ENCODE measurements at places on chromosomes 6 and 20.
A peak's percentile ranks its signal among the peaks of the same experiment; 100 is the strongest.

GRCh38 chr20:58424218-58424969 is 35.4 kb downstream of the VAPB start:
- no peak for DNase-seq

- DNase-seq: no peak
Measured at GRCh38 chr6:155738602-155739105, 283.0 kb upstream of the NOX3 start.

DNA sequence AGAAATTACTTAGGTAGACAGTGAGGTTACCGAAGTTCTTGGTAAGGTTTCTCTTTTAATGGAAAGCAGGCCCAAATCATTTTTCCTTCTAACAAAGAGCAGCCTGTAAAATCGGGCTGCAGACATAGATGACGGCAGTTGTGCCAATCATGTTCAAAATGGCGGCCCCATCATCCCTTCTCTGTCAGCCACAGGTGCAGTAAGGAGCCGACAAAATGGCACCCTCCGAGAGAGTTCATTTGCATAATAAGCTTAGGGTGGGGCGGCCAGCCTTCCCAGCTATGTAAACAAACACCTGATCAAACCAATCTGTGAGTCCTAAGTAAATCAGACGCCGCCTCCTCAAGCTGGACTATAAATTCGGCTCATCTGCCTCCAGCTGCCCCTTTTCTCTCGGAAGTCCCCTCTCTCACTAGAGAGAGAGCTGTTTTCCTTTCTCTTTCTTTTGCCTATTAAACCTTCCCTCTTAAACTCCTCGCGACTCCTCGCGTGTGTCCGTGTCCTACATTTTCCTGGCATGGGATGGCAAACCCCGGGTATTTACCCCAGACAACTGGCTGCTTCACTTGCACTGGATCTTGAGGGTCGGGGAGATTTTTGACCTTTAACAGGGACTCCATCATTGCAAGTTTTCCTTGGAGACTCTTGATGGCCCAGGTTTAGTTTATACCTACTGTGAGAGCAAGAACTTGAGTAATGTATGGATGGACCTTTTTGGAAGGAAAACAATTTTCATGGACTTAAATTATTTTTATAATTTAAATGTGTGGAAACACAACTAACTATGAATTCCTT is 8.9 kb upstream of the DDR1 start:
- DNase-seq: no peak

- no peak for DNase-seq
Measured at GRCh38 chr6:130447374-130447773, 81.6 kb downstream of the TMEM200A start.

GRCh38 chr6:132401618-132402285 is 477 bp upstream of the MOXD1 start:
- DNase-seq: no peak

GRCh38 chr6:118580585-118581419 is 32.7 kb downstream of the PLN start:
- peak; percentile 67 for DNase-seq

- DNase-seq: no peak
Measured at GRCh38 chr6:131015630-131016263, 47.3 kb downstream of the EPB41L2 start.

DNA sequence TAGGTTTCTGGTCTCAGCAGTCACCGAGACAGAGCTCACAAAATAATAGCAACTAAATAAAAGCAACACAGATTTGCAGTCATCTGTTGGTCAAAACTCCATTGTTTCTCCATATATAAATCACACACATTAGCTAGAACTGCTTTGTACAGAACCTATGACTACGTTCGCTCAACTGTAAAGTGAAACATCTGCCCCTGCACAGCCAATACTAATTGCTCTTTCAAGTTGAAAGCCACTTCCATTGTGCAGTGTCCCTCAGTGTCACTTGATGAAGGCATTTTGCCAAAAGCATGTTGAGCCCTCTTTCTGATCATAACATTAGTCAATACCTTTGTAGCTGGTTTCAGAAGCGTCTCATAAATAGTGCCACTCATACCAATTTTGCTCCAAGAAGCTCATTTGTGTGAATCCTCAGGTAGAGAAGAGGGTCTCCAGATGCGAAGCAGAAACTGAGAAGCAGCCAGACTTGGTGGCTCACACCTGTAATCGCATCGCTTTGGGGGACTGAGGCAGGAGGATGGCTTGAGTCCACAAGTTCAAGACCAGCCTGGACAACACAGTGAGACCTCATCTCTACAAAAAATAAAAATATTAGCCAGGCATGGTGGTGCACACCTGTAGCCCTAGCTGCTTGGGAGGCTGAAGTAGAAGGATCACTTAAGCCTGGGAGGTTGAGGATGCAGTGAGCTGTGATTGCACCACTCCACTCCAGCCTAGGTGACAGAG is 68.9 kb downstream of the PERP start:
- no peak for DNase-seq

GRCh38 chr6:66328200-66328599 is 621.2 kb upstream of the EYS start:
- DNase-seq: no peak

- DNase-seq: no peak
Measured at GRCh38 chr6:105557291-105557690, 154.4 kb upstream of the PREP start.

DNA sequence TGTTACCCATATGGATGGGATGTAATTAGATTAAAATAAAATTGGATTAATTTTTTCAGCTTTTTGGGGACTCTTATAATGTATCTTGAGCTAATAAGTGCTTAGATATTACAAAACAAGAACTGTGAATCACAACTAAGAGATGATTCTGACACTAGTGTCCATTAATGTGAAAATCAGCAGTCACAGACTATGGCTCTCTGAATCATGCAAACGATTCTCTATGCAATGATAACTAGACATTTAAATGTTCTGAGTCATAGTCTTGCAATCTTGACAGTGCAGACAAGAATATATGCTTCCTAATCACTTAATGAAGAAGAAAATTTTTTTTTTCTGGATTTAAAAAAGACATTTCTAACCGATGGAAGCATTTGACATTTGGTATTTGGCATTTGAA is 82.2 kb upstream of the OPRM1 start:
- DNase-seq: no peak

- DNase-seq: peak; percentile 29
Measured at GRCh38 chr6:140105857-140106256, 731.4 kb upstream of the CITED2 start.

DNA sequence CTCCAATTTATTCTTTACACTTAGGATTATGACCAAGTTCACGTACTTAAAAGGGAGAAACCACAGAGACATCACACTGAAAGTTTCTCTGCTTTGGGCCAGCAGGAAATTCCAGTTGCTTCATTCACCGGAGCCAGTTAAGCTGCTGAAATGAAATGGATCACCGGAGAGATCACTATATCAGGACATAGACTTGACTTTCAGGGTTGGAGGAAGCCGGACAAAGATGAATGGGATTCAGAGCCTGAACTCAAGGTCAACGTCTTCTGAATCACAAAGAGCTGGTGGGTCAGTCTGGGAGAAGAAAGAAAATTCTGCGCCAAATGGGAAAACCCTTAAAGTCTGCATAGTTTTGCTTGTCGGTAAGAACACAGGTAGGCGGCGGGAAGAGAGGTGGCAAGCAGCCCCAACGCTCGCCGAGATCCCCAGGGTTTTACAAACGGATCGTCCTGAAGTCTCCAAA is 81.9 kb upstream of the CCDC28A start:
- no peak for DNase-seq

DNA sequence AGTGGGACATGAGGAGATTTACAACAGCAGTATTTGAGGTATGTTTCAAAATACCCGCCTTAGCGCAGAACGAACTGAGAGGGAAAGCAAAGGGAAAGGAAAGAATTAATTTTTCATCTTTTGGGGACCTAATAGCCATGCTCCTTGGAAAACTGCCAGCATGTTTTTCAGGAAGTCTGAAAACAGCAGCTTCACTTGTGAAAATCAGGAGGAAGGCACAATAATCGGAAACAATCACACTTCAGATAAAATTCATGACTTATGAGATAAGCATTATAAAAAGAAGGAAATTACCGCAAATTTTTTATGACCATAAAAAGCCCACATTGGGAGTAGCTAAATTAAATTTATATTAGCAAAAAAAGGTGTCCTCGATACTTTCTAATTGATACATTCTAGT is 541.1 kb downstream of the HAO1 start:
- no peak for DNase-seq

DNA sequence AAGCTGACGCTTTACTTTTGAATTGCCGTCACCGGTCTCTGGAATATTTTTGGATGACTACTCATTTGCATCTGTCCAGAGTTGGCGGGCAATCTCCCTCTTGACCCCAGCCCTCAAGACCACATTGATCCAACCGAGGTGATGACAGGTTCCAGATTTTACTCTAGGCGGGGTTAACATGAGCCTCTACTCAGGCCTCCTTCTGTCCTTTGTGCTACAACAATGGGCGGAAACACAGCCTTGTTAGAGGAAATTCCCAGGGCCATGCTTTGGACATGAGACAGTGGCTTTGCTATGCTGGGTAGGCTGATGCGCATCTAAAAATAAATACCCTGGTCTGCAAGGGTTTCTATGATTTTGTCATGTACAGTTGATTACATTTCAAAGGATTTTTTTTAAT is 27.0 kb upstream of the ADGRF5 start:
- no peak for DNase-seq

DNA sequence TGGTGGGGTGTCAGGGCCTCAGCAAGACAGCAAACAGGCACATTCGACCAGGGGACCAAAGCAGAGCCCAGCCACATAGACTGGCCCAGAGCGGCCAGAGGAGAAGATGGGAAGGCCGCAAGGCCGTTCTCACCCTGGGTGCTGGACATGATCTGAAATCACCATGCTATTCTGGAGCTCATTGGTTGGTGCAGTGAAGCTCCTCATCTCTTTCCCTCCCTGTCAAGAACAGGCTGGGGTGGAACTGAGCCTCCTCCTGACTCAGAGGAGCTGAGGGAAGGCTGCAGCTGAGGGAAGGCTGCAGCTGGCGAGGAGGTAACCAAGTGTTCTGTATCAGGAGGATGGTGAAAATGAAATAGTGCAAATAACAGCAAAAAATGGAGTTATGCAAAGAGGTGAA is 80.0 kb downstream of the AKAP7 start:
- DNase-seq: no peak

- no peak for DNase-seq
Measured at GRCh38 chr20:17992224-17992637, 23.4 kb downstream of the MGME1 start.

DNA sequence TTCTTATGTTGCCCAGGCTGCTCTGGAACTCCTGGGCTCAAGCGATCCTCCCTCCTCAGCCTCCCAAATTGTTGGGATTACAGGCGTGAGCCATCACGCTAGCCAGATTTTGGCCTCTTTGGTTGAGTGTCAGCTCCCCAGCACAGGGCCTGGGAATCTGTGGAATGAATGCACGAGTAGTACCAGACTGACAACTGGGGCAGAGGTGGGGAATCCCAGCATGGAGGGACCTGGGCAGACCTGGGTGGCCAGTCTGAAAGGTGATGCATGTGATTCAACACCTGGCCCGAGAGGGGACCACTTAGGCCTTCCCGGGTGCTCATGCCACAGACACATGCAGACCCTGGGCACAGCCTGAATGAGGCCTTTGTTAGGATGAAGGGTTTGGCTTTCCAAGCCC is 19.0 kb upstream of the TFAP2C start:
- DNase-seq: no peak

DNA sequence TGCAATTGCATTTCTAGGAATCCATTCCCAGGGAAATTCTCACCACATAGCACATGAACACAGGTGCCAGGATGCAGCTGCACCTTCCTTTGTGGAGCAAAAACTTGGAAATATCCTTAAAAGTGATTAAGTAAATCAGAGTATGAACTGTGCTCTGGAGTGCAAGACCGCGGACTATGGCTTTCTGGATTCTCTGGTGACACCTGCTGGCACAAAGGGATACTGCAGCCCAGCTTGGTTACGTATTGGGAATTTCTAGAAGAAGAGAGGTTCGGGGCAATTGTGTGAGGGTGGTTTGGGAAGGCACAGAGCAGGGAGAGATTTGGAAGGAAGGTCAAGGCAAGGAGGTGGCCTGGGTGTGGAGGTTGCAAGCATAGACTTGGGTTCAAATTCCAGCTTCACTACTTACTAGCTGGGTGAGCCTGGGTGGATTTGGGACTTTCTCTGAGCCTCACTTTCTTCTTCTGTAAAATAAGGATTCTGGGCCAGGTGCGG is 15.9 kb upstream of the PEDS1 start:
- peak; percentile 87 for DNase-seq

GRCh38 chr6:63882208-63882607 is 246.6 kb downstream of the PHF3 start:
- DNase-seq: no peak

GRCh38 chr6:109093732-109094415 is 772 bp downstream of the SESN1 start:
- DNase-seq: no peak

DNA sequence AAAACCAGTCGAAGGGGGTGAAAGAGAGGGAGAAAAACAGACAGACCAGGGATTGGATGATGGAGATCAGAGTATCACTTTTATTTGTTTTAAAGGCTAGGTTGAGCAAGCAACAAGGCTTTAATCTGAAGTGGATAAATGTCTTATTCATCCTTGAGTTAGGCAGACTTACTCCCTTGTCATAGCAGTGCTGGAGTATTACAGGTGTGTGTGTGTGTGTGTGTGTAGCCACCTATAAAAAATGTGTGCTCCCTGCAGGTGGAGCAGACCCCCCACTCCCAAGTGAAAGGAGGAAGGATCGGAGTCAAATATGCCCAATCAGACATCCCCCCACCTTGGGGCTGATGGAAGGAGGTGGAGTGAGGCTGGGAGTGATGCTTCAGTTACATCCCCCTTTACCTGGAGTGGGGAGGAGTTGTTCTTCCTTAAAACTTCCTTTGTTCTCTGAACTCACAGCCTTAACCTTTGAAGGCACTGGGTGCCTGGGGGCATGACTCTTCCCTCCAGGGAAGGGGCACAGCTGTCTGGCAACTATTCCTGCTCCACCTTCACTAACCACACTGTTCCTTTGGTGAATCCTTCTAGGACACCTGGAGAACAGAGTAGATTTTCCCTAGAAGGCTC is 27.3 kb downstream of the PTK7 start:
- no peak for DNase-seq

- no peak for DNase-seq
Measured at GRCh38 chr6:18115356-18115755, 7.1 kb downstream of the NHLRC1 start.

- DNase-seq: no peak
Measured at GRCh38 chr6:99426451-99426757, 1.3 kb upstream of the PNISR start.

DNA sequence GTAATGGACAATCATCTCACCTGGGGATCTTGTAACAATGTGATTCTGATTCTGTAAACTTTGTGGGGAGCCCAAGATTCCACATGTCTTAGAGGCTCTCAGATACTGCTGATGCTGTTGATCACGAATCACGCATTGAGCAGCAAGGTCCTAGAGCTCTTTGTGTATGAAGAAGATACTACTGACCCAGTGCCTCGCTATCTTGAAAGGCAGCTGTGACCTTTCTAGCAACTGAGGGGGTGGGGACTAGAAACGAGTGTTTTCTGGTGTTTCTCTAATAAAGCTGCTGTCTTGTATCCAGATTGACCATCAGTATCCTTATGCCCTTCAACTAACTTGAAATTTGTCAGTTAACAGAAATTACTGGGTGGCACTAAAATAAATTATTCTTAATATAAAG is 142.9 kb downstream of the MTHFD1L start:
- no peak for DNase-seq

Measured in iPS DF 6.9 (cell line).